Sigmoid colon (tissue), 7 donors: ENCODE measurements at places on chromosomes 12 and 14. TPM values are rescaled to one million over a fixed set of nuclear protein-coding genes. Genes with fewer than 3 reads are reported as not detected.

Gene CAPZA3
- total RNA-seq, result not detected

Gene EPYC
- total RNA-seq, result not detected

Gene MFAP5
- 121 TPM for total RNA-seq

Gene CLEC9A
- total RNA-seq, result not detected

Gene CBLN3
- total RNA-seq, result 2.0 TPM

Gene MAP1LC3B2
- not detected for total RNA-seq

Gene BRF1
- total RNA-seq, result 25.3 TPM

Gene SYNDIG1L
- total RNA-seq, result not detected

Gene MUCL1
- not detected for total RNA-seq

Gene BEST3
- not detected for total RNA-seq

Gene COX8C
- total RNA-seq, result not detected

Gene BTG1
- 41.0 TPM for total RNA-seq
